T-cell (primary cell): ENCODE measurements at places on chromosomes 3 and 15.

GRCh38 chr3:151316267-151316991 is at the start of gene GPR87:
Gene GPR87, minus strand, starts transcription at chr3:151316820. Its CDS starts 16,720 bp downstream, at chr3:151300100.
- DNase-seq, result no peak

DNA sequence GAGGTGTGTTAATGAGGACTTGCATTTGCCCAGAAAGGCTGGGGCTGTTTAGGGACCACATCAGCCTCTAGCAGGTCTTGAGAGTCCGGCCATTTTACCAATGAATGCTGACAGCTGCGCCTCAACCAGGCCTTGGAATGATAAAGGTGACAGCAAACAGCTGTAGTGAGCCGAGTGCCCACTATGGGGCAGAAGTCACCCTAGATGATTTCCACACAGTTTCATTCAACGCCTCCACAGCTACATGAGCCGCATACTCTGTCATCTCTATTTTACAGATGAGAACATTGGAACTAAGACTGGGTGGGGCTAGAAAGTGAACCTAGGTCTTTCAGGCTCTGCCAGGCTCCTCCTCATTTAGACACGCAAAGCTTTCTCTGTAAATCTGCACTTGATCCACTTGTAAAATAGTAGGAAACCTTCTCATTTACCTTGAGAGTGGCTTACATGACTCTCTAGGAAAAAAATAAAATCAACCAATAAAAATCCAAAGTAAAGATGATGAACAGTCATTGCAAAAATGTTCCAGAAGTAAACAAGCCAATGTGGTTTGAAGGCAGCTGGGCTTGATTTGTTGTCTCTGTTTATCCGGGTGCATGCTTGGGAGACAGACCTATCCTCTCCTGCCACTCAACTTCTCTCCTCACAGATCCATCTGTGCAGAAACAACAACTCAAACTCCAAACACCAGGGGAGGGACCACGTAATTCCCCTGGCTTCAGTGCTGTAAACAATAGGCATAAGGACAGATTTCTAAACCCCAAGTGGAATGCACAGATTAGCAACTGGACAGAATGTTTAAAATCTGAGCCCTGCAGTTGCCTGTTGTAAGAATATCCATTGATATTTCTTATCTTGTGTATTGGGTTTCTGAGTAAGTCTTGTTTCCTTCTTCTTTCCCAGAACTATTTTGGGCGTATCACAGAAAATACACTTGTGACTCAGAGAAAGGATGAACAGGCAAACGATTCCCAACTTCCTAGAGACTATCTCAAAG is 31.5 kb upstream of the LDHAL6B start:
- DNase-seq, result peak; percentile 10

- DNase-seq, result no peak
Measured at GRCh38 chr3:48189321-48189720, 1.1 kb upstream of the CDC25A start.

DNA sequence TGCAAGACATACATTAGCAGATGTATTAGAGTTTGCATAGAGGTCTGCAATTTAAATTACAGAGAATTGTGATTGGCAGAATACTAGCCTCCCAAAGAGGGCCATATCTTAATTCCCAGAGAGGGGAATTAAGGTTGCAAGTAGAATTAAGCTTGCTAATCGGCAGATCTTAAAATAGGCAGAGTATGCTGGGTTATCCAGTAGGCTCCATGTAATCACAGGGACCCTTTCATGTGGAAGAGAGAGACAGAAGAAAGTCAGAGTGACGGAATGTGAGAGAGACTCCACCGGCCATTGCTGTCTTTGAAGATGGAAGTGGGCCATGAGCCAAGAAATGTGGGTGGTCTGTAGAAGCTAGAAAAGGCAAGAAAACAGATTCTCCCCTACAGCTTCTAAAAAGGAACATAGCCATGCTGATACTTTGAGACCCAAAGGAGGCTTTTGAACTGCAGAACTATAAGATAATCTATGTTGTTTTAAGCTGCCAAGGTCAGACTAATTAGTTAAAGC is 38.8 kb downstream of the IMPG2 start:
- DNase-seq, result no peak

GRCh38 chr15:90851940-90852339 is 16.4 kb upstream of the FURIN start:
- no peak for DNase-seq

DNA sequence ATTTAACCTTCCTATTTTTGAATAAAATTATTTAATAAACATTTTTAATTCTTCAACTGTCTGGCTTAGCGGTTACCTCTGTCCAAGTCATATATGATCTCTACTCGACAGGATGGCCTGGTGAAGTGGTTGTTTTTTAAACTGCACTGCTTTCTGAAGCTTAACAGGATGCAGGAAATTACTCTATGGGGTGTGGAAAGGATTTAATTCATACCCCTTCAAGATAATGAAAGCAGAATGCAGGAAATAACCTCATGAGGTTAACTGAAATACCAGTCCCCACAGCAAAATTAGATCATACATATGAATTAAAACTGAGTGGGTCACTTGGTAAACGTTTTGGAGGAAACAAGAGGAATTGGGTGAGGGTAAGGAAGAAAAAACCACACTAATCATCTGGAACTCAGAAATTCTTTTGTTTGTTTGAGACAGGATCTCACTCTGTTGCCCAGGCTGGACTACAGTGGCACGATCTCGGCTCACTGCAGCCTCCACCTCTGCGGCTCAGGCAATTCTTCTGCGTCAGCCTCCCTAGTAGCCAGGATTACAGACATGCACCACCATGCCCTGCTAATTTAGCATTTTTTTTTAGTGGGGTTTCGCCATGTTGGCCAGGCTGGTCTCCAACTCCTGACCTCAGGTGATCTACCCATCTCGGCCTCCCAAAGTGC is 50.1 kb downstream of the LYSMD4 start:
- no peak for DNase-seq
